Amniotic stem cell (primary cell): ENCODE measurements at places on chromosomes 7 and 10.

DNA sequence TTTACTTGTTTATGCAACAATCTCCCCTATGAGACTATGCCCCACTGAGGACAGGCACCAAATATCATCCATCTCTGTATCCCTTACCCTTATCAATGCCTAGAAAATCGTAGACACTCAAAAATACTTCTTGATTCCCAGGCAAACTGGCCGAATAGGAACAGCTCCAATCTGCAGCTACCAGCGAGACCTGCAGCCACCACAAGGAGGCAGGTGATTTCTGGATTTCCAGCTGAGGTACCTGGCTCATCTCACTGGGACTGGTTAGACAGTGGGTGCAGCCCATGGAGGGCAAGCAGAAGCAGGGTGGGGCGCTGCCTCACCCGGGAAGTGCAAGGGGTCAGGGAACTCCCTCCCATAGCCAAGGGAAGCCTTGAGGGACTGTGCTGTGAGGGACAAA lies 10.8 kb upstream of the PPP1R3C start:
- DNase-seq, result no peak

DNA sequence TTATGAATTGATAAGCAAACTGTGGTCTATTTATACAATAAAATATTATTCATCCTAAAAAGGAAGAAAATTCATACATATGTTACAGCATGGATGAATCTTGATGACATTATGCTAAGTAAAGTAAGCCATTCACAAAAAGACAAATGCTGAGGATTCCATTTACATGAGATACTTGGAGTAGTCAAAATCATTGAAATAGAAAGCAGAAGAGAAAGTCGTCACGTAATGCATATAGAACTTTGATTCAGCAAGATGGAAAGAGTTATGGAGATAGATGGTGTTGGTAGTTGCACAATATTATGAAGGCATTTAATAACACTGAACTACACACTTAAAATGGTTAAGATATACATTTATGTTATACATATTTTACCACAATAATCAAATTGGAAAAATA lies 309.7 kb upstream of the KLF6 start:
- no peak for DNase-seq

- no peak for DNase-seq
Observed at GRCh38 chr7:105796365-105796764, 80.0 kb downstream of the ATXN7L1 start.

GRCh38 chr10:114902151-114902550 lies 35.8 kb upstream of the TRUB1 start:
- no peak for DNase-seq

- no peak for DNase-seq
Observed at GRCh38 chr10:64558094-64558835, 1037.1 kb downstream of the REEP3 start.
